ENCODE measurements at places on chromosomes 13 and 19.

GRCh38 chr19:35545855-35546381, 492 bp downstream of the TMEM147 start:
- peak; percentile 40 for DNase-seq

- DNase-seq = no peak
Observed at GRCh38 chr13:76803831-76804230, 82.4 kb downstream of the KCTD12 start.

DNA sequence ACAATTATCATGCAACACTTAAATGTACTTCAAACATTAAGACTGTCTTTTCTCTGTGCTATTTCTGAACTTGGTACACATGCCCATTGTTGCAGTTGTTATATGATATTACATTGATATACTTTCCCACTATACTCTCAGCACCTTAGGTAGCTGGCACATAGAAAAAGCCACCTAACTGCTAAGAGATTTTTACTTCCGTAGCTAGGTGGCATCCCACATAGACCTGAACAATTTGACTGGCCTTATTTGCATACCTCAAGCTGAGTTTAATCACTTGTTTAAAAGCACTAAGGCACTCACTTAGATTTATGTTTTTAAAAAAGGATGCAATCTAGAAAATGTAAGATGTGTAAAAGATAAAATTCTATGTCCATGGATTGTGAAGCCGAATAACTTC, 194.2 kb downstream of the POU4F1 start:
- DNase-seq = no peak

GRCh38 chr19:2631213-2631821, 71.2 kb downstream of the GNG7 start:
- no peak for DNase-seq

GRCh38 chr19:35236638-35237400, 8.3 kb upstream of the FAM187B start:
- DNase-seq = no peak

GRCh38 chr13:49620170-49620621, 8.1 kb upstream of the ARL11 start:
- DNase-seq = no peak

DNA sequence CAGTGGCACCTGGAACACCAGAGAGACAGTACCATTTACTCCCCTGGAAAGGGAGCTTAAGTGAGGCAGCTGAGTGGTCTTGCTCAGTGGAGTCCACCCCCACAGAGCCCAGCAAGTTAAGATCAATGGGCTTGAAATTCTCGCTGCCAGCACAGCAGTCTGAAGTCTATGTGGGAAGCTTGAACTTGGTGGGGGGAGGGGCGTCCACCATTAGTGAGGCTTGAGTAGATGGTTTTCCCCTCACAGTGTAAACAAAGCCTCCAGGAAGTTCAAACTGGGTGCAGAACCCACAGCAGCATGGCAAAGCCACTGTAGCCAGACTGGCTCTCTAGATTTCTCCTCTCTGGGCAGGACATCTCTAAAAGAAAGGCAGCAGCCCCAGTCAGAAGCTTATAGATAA, 30.3 kb upstream of the CEACAM4 start:
- DNase-seq = no peak

DNA sequence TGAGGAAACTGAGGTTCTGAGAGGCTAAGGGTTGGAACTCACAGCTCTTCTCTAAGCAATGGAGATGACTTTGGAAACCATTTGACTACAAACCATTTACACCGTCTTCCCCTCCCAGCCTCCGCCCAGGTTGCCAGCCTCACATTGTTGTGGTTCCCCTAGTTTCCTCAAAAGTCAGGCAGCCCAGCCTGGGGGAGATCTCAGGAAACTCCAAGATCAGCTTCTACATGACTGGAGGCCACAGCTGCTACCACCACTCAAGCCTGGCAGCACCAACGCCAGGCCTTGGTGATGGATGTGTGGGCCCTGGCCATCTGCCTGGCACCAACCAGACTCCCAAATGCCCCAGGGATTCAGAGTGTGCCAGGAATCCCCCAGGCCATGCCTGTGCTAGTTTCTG, 207.9 kb downstream of the TSHZ3 start:
- no peak for DNase-seq
